Stimulated activated CD8-positive, alpha-beta memory T cell treated with anti-CD3 and anti-CD28 coated beads, Interleukin-12 subunit alpha, Interleukin-12 subunit beta, amount 100 ng/mL, for 1 hour (primary cell): ENCODE measurements at places on chromosomes 6 and 20.

GRCh38 chr6:155894758-155895157 lies 439.1 kb upstream of the NOX3 start:
- no peak for DNase-seq

- DNase-seq = no peak
Measured at GRCh38 chr20:4411744-4412143, 310.0 kb upstream of the PRND start.

DNA sequence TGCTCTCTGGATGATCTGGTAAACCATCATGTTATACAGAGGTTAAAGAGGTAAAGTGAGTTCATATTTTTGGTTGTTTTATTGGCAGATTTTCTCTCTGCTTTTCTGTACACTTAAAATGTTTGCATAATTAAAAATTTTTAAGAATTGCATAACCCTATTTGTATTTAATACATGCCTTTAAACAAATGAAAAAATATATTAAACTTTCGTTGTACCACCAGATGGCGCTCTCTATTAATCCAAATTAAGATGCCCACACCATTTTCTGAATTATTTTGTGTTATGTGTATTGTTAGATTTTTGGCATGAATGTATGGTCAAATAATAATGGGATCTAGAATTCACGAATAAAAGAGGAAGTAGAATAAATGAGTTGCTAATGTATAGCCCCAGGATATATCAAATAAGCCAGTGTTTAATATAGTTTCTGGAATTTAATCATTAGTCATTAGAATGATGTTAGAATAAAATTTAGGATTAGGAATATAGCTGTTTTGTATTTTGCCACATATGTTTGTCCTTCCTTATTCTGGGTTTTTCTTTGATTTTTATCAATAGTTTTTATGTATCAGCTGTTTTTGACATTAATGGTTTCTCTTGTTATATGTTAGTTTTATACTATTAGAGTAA lies 38.9 kb downstream of the SMAP1 start:
- no peak for DNase-seq

DNA sequence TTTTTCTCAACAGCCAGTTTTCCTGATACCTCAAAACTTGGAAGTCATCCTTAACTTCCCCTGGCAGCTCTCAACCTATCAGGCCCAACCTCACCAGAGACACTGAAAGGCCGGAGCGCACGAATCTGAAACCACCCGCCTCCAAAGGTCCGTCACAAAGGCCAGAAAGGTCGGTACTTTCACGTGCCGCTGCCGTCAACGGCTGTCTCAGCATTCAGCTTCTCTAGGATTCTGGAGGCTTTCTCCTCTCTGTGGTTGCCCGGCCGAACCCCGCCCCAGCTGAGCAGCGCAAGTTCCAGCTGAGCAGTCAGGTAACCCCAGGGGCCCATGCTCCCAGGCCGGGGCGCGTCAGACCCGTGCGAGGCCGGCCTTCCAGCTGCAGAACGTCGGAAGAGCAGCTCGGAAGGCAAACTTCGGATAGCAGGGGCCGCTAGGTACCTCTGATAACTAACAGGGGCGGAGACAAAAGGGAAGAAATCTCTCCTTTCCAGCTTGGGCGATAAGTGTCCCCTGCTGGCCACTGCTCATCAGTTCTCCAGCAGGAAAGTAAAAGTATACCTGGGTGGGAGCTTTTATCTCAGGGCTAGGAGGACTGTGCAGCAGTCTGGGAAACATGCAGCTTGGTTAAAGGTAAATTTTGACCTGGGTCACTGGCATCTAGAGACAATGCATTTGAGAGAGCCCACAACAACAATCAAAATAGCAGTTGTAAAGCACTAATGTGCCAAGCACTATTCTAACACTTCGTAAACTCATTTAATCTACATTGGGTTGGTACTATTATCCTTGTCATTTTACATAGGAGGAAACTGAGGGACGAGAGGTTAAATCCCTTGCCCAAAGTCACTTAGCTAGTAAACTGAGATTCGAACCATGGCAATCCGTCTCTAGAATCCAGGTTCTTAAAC lies 16.1 kb downstream of the ZSCAN12 start:
- DNase-seq = no peak

DNA sequence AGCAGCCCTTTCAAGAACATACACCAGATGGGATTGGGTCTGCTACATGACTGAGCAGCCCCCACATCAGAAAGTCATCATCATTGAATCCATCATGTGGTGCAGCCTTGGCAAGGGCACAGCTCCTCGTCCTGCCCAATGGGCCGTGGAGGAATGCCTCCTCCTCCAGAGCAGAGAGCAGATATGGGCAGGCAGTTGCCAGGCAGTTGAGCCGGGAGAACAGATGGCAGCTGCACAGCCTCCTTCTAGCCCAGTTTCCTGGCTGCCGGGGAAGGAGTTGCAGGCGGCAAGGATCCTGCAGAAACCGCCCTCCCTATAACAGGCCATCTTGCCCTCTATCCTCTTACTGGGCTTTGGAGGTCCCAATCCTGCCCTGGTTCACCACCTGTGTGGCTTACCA lies 11.9 kb upstream of the ZFAND3 start:
- no peak for DNase-seq

DNA sequence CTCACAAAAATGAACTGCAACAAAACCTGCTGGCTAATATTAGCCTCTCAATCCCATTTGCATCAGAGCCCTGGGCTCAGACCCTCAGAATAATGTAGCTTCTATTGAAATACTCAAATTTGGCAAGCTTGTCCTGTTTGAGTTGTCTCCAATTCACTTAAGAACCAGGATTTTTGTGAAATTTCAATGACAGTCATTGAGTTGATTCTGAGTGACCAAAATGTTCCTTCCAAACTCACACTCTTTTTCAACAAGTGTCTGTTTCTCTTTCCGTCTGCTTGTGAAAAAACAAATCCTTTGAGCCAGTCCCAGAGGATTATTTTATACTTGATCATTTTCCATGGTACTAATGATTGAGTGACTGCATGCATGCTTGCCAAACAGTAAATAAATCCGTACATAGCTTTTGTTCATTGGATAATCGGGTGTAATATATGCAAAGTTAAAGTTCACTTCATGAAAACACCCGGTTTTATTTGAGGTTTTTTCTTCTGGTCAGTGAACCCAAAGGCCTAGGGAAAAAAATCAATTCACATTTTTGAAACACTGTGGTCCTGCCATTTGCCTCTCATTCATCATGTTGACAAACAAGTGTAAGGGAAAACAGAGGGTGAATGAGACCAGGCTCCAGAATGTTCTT lies 16.4 kb upstream of the SLC22A2 start:
- DNase-seq = no peak

DNA sequence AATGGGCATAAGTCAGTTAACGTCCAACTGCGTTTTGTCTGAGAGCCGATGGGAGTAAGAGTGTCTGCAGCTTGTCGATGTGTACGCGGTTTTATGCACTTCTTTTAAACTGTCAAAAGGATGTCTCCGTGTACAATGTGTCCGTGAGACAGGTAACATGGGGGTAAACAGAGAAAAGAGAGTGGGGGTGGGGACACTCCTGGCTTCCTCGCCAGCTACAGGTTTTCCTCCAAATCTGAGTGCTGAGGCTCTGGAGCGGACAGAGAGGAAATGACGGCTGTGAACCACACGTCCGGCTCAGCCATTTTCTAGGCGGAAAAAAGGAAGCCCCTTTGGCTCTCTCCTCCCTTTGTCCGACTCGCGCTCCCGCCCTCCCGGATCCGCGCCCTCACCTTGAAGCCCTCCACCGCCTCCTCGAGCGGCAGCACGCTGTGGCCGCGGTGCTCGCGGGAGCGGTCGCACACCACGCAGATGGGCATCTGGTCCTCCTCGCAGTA lies 916 bp downstream of the TRIM27 start:
- peak; percentile 25 for DNase-seq

DNA sequence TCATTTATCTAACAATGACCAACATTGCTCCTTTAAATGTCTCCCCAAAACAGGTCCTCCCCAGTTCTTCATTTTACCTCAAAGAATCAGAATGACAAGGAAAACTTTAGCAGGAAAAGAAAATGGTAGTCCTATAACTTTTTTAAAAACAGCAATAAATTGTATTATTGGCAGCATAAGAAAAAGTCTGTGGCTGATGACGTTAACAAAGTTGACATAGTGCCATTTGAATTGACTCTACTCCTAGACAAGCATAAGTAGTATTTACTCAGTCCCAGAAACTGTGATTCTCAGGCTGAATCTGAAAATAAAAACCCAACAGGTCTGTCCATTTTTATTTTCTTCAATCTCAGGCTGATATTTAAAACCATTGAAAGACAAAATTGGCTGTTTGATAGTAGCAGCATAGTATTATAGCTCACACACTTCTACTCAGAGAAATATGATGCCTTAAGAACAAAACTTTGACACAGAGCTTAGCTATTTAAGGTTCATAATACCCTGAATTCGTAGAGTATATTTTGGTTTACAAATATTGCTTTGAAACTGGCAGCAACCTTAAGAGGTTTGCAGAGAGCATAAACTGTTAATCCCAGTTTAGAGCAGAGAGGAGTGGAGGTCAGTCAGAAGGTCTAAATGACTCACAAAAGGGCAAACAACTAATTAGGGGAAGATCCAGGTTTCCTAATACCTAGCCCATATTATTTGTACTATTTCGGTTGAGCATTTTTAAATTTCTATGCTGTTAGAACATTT lies 35.0 kb upstream of the TENT5A start:
- DNase-seq = no peak

DNA sequence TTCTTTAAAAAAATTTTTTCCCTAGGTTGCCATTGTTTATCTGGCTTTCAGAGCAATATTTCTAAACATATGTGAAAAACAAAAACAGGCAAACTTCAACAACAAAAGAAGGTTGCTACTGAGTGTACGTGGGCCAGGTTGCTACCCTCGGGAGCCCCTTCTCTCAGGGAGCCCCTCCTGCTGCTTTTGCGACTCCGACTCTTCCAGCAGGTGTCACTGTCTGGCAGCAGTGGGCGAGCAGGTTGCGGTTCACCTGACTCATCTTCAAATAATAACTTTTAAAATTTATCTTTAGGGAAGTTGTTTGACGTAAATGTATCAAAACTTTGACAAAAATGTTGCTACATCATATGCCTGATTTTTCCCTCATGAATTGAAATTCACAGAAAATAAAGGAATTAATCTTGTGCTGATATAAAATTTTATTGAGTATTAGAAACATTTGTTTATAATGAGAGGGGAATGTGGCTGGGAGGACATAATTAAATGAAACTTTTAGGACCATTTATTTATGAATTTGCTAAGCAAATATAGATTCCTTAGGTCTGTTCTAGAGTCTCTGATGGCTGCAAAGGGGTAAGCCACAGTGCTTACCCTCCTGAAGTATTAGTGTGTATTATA lies 138.8 kb downstream of the HIVEP1 start:
- no peak for DNase-seq

- DNase-seq = no peak
Measured at GRCh38 chr20:11454966-11455799, 462.5 kb upstream of the BTBD3 start.

- DNase-seq = no peak
Measured at GRCh38 chr6:79570129-79571029, 33.1 kb upstream of the LCA5 start.

- DNase-seq = no peak
Measured at GRCh38 chr20:63503524-63503923, 4.6 kb upstream of the EEF1A2 start.

- no peak for DNase-seq
Measured at GRCh38 chr6:139597771-139598755, 223.6 kb upstream of the CITED2 start.

DNA sequence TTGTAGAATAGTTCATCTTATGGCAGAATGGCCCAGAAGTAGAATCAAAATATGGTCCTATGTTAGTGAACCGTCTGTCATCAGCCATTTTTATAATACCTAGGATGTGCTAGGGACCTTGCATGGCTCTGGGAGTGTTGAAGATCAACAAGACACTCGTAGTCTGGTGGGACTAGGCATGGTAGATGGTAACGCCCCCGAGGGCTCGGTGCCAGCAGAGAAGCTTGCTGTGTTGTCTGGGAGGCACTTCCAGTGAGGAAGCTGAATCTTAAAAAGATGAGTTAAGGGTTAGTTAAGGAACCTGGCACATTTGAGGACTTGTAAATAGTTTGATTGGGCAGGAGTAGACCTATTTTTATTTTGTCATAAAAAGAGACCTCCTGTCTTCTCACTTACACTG lies 82.4 kb downstream of the MAP3K4 start:
- DNase-seq = no peak

DNA sequence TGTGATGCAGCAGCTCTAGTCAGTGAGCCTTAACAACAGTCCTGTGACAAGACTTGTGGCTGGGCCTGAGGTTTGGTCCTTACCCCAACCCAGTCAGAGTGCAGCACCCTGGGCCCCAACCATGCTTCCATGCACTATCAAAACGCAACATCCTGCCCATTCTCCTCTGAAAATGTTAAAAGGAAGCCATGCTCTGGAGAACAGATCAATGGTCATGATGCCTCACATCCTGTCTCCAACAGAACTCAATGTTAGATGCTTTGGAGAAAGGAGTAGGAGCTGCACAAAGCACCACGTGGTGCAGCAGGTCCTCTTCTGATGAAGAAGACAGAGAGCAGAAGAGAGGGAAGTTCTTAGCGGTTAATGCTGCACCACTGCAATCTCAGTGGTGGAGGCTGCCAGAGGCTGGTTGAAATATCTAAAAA lies 41.9 kb downstream of the TRAM2 start:
- DNase-seq = no peak

- no peak for DNase-seq
Measured at GRCh38 chr6:2731281-2731909, 19.3 kb downstream of the MYLK4 start.

GRCh38 chr20:25318471-25319240 lies 70.8 kb downstream of the PYGB start:
- no peak for DNase-seq

DNA sequence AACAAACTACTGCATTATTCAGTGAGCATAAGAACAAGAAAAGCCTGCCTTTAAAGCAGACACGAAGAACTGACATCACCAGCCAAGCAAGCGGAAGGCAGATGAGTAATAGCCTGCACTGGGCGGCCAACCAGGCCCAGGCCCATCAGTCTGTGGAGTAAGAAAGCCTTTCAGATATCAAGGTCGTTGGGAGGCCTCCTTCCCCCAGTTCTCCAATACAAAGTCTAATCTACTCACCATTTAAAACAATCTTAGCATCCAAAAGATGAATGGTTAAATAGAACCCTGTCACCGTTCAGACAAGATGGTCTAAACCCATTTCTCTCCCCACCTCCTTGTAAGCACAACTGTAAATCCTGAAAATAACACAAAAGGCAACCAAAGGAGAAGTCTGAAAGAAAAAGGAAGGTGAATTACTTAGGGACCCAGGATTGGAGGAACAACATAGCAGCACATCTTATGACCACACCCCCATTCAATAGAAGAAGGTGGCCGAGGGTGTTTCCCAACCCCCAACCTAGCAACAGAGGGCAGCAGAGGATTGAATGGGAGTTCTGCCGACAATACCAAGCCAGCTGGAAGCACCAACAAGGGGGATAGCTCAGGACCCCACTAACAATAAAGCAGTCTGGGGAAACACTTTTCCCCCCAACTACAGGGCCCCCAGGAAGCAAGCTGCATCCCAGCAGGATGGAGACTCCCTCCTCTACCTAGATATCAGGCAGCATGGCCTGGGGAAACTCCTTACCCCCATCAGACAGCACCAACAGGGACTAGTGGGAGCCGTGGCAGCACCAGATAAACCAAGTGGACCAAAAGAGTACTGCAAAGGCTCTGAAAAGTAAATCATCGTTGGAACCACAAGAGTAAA lies 67.9 kb downstream of the ZHX3 start:
- no peak for DNase-seq
